Astrocyte (in vitro differentiated cells and primary cell): ENCODE measurements at places on chromosomes 5 and 9. TPM values are rescaled to one million over a fixed set of nuclear protein-coding genes. Genes with fewer than 3 reads are reported as not detected.

DNA sequence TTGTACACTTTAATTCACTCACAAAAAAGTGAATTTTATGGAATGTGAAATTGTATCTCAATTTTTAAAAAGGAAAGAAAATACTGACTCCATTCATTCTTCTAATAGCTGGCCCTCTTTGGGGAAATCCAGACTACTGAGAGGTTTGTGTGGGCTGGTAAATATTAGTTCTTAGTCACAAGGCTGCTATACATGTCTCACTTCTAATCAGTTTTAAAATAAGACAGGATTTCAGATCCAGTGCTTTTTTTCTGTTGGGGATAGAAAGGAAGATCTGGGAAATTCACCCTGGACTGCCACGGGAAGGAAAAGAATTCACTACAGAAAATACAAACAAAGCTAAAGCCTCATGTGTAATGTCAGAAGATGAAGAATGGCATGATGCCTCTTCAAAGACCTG lies 32.7 kb upstream of the ADAMTSL1 start:
- H3K27ac ChIP-seq, result no peak overlapping the region
- no peaks in the 10 kb centered on the region for H3K36me3 ChIP-seq
- no peaks in the 10 kb centered on the region for H3K27me3 ChIP-seq
- peaks cover 23% of the 10 kb centered on the region for H3K4me1 ChIP-seq
- H3K4me3 ChIP-seq, result no peak overlapping the region
- peak; percentile 35 for DNase-seq

GRCh38 chr9:133403766-133404453 lies 13.9 kb downstream of the REXO4 start:
- peaks cover 6% of the 10 kb centered on the region for H3K36me3 ChIP-seq
- no peak overlapping the region for H3K27ac ChIP-seq
- H3K4me3 ChIP-seq, result no peak overlapping the region
- peaks cover 9% of the 10 kb centered on the region for H3K4me1 ChIP-seq
- H3K27me3 ChIP-seq, result no peaks in the 10 kb centered on the region

GRCh38 chr9:95507464-95508241 lies 9.1 kb downstream of the PTCH1 start:
- peak overlapping the region; percentile 85 for H3K4me3 ChIP-seq
- peaks cover 24% of the 10 kb centered on the region for H3K4me1 ChIP-seq
- H3K27ac ChIP-seq, result peak overlapping the region; percentile 76
- H3K36me3 ChIP-seq, result no peaks in the 10 kb centered on the region

- DNase-seq, result no peak
- H3K36me3 ChIP-seq, result no peaks in the 10 kb centered on the region
- H3K4me3 ChIP-seq, result no peak overlapping the region
- H3K27ac ChIP-seq, result no peak overlapping the region
- no peaks in the 10 kb centered on the region for H3K4me1 ChIP-seq
- H3K27me3 ChIP-seq, result no peaks in the 10 kb centered on the region
Observed at GRCh38 chr5:153605386-153605785, 114.9 kb downstream of the GRIA1 start.

- no peak overlapping the region for H3K27ac ChIP-seq
- no peak for DNase-seq
- no peak overlapping the region for H3K4me3 ChIP-seq
Observed at GRCh38 chr5:135649435-135649834, 70.6 kb upstream of the CXCL14 start.

GRCh38 chr5:178162481-178162880 lies 8.8 kb upstream of the NHP2 start:
- H3K36me3 ChIP-seq, result no peaks in the 10 kb centered on the region
- no peak overlapping the region for H3K27ac ChIP-seq
- no peak for DNase-seq
- peaks cover 5% of the 10 kb centered on the region for H3K4me1 ChIP-seq
- peaks cover 20% of the 10 kb centered on the region for H3K27me3 ChIP-seq
- no peak overlapping the region for H3K4me3 ChIP-seq

DNA sequence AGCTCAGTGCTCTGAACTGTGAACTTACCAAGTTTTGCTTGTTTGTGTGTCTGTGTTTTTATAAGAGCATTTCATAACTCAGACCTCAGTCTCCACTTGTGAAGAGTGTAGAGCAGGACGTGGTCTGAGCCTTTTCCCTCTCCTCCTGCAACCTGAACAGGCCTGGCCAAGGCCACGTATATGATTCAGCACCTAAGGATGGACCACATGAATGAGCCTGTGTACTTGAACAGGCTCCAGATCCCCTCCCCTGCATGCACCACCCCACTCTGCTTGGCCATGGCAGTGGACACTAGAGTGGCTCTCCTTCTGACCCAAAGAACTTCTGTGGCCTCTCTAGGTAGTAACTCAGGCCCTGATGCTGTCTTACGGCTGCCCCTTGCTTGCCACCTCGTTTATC lies 125.9 kb upstream of the FSTL4 start:
- H3K27ac ChIP-seq, result no peak overlapping the region
- DNase-seq, result peak; percentile 37
- H3K4me3 ChIP-seq, result no peak overlapping the region
- no peaks in the 10 kb centered on the region for H3K36me3 ChIP-seq
- H3K4me1 ChIP-seq, result peaks cover 8% of the 10 kb centered on the region

DNA sequence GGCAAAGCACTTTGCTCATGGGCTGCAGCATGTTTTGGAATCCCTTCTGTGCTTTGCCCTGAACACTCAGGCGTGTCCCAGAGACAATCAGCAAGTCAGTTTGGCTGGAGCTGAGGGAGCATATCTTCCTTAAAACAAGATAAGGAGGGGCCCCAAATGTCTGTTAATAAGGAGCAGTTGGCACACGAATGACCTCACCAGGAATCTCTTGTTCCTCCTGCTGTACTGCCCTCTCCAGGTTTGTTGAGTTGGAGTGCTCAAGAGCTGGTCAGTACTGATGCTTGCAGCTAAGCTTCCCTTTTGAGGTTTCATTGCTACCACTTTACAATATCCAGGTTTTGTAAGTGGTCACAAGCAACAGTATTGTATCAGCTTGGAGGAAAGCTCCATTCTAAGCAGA lies 101.3 kb upstream of the EGFLAM start:
- no peak overlapping the region for H3K4me3 ChIP-seq
- H3K27ac ChIP-seq, result no peak overlapping the region
- H3K36me3 ChIP-seq, result no peaks in the 10 kb centered on the region

- H3K4me3 ChIP-seq, result no peak overlapping the region
- H3K27me3 ChIP-seq, result no peaks in the 10 kb centered on the region
- peaks cover 22% of the 10 kb centered on the region for H3K4me1 ChIP-seq
- no peak overlapping the region for H3K27ac ChIP-seq
- no peaks in the 10 kb centered on the region for H3K36me3 ChIP-seq
Observed at GRCh38 chr9:95193480-95193879, 124.0 kb downstream of the FANCC start.

DNA sequence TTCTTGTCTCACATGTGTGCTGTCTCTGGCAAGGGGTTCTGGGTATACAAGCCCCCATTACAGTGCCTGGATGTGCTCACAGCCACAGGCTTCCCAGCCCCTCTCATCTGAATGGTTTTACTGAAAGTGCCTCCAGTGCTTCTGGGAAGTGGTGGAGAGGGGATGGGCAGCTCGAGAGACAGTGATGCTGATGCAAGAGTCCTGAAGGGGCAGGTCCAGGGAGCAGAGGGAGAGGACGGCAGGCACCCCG lies 93.5 kb downstream of the PHF2 start:
- H3K4me3 ChIP-seq, result no peak overlapping the region
- DNase-seq, result no peak
- H3K36me3 ChIP-seq, result no peaks in the 10 kb centered on the region
- H3K27ac ChIP-seq, result no peak overlapping the region
- H3K27me3 ChIP-seq, result no peaks in the 10 kb centered on the region

- no peak overlapping the region for H3K27ac ChIP-seq
- H3K4me3 ChIP-seq, result no peak overlapping the region
- no peaks in the 10 kb centered on the region for H3K4me1 ChIP-seq
- H3K27me3 ChIP-seq, result no peaks in the 10 kb centered on the region
Observed at GRCh38 chr5:180974612-180975315, 13.9 kb upstream of the BTNL3 start.

RXRA gene
- total RNA-seq, result 33.4 and 33.7 TPM in 2 replicates

RALGPS1 gene
- total RNA-seq, result 1.7 and 2.8 TPM in 2 replicates

EGFLAM gene
- total RNA-seq, result 1.0 and 1.1 TPM in 2 replicates

LCN1 gene
- total RNA-seq, result not detected in 2 replicates
